Cortex of kidney (tissue), 1 donor: ENCODE measurements at places on chromosomes 5 and 9.

DNA sequence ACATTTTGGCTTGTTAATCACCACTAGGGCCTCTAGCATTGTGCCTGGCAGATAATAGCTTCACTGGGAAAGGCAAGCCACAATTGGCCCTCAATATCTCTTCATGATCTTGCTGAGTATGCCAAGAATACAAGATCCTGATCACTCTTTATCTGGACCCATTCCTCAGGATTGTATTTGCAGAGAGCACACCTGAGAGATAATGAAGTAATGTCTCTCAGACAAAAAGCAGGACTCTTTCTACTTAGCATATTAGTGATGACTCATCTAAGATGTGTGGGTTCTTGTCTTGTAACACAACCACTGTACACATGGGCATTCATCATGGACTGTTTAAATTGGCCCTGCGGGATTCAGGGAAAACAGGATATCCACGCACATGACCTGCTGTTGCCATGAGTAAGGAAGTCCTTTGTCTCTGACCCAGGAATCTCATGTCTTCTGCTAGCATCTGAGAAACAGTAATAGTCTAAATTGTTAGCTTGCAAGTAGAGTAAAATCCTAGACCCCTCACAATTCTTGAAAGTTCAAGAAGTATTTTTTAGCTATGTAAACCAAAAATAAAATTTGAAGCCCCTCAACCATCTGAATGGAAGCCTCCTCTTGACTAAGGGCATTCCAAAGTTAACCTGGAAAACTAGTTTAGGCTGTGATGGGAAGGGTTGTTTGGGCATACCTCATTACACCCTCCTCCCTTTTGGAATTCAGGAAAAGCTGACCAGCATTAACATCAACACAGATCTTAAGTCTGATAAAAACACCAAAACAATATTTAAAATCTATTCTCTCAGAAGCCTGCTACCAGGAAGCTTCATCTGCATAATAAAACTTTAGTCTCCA, 28.0 kb upstream of the NFIL3 start:
- no peak for DNase-seq

GRCh38 chr9:3241290-3241689, 284.5 kb downstream of the RFX3 start:
- no peak for DNase-seq

DNA sequence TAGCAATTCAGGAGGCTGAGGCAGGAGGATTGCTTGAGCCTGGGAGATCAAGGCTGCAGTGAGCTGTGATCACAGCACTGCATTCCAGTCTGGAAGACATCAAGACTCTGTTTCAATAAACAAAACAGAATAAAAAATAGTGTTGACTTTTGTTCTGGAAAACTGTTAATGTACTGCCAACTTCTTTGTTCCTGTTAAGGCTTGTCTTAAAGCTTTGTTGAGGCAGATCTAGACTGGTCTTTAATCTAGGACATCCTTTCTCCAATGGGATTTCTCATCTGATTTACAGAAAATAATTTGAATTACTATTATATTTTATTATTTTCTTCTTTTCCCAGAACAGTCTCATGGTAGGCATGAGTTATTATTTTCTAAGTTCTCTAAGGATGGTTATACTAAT, 26.0 kb downstream of the BDP1 start:
- no peak for DNase-seq

DNA sequence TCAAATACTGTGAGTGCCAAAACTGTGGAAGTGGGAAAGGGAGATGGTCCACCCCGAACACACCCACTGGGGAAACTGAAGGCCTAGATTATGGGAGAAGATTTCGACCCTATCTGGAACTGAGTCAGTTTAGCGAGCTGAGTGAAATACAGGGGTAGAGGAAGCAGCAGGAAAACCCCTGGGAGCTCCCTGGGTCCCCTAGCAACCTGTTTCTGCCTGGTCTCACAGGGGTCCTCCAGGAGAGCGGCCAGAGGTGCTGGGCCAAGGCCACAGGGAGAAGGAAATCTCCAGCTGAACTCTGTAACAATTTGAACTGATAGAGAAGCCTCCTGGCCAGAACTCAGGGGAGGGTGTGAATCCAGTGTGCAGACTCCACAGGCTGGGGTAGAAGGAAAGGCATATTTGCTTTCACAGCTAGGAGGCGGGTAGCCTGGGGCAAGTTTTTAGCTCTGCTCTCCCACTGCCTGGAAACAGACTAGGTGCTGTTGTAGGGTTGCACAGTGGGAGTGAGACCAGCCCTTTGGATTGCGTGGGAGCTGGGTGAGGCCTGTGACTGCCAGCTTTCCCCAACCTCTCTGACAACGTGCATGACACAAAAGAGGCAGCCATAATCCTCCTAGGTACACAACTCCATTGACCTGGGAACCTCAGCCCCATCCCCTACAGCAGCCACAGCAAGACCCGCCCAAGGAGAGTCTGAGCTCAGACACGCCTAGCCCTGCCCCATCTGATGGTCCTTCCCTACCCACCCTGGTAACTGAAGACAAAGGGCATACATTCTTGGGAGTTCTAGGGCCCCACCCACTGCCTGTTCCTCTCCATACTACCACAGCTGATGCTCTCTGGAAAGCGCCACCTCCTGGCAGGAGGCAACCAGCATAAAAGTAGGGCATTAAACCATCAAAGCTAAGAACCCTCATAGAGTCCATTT, 78.8 kb upstream of the GPBP1 start:
- no peak for DNase-seq
